ENCODE measurements at places on chromosomes 4 and X. TPM values are rescaled to one million over a fixed set of nuclear protein-coding genes. Genes with fewer than 3 reads are reported as not detected.

Gene FDCSP
- not detected for total RNA-seq

Gene TGIF2LX
- total RNA-seq: not detected

Gene CD38
- 113 TPM for total RNA-seq

Gene SCML2
- total RNA-seq: 2.1 TPM

Gene PAGE1
- not detected for total RNA-seq

Gene PDGFRA
- total RNA-seq: 0.13 TPM

Gene PDE5A
- 0.12 TPM for total RNA-seq

Gene SLC7A11
- total RNA-seq: 1.1 TPM

Gene PCDH18
- total RNA-seq: 0.10 TPM

Gene TXK
- 65.6 TPM for total RNA-seq

Gene ARX
- total RNA-seq: not detected

Gene CXCL1
- not detected for total RNA-seq

Gene RS1
- not detected for total RNA-seq

Gene GLRB
- not detected for total RNA-seq

Gene FAAH2
- total RNA-seq: 2.3 TPM

Gene PRICKLE3
- total RNA-seq: 15.5 TPM

Gene ARHGAP6
- total RNA-seq: not detected

Gene GAGE12H
- not detected for total RNA-seq

Gene ADGRG4
- not detected for total RNA-seq

Gene CBR4
- total RNA-seq: 14.5 TPM

All from activated naive CD4-positive, alpha-beta T cell treated with anti-CD3 and anti-CD28 coated beads, Interleukin-2, amount 10 ng/mL, durations not matched to agents 5 hours and 36 hours (primary cell).